ENCODE measurements at places on chromosomes 1 and 21. TPM values are rescaled to one million over a fixed set of nuclear protein-coding genes. Genes with fewer than 3 reads are reported as not detected.

Gene UBL4B
- not detected for total RNA-seq

Gene OR6K3
- total RNA-seq, result not detected

Gene CCDC185
- not detected for total RNA-seq

Gene TESK2
- total RNA-seq, result 2.9 TPM

Gene TPTE
- not detected for total RNA-seq

Gene PRRX1
- total RNA-seq, result not detected

Gene TNFAIP8L2
- total RNA-seq, result 28.7 TPM

Gene PRKAB2
- 9.5 TPM for total RNA-seq

Gene A3GALT2
- not detected for total RNA-seq

Gene GUCA2B
- total RNA-seq, result not detected

Gene HLX
- 8.2 TPM for total RNA-seq

Gene KCNE2
- not detected for total RNA-seq

Gene LDLRAP1
- total RNA-seq, result 6.3 TPM

Gene APP
- total RNA-seq, result 85.7 TPM

Gene NFASC
- 0.14 TPM for total RNA-seq

Gene C1orf185
- total RNA-seq, result not detected

Gene CYP4X1
- total RNA-seq, result not detected

Gene KRTAP7-1
- not detected for total RNA-seq

Gene LORICRIN
- total RNA-seq, result not detected

Gene CFHR4
- total RNA-seq, result not detected

Gene NBPF6
- total RNA-seq, result 0.23 TPM

Gene PPM1J
- total RNA-seq, result 0.59 TPM

Gene LCE2C
- not detected for total RNA-seq

Gene POU3F1
- 0.48 TPM for total RNA-seq

Gene SIKE1
- total RNA-seq, result 64.2 TPM

Gene MAEL
- not detected for total RNA-seq

Gene AADACL3
- total RNA-seq, result not detected

Gene TMEM200B
- total RNA-seq, result 0.44 TPM

Gene FCMR
- 16.7 TPM for total RNA-seq

Gene PODN
- total RNA-seq, result not detected

Gene KCNH1
- not detected for total RNA-seq

Gene INAVA
- not detected for total RNA-seq

Gene LCE2B
- total RNA-seq, result not detected

Gene TNFRSF1B
- 153 TPM for total RNA-seq

Gene KIAA1614
- total RNA-seq, result 0.09 TPM

Gene CLIC6
- 1.3 TPM for total RNA-seq

Gene C1orf74
- total RNA-seq, result 3.0 TPM

Gene LIN28A
- total RNA-seq, result not detected

All from activated T-helper 2 cell treated with anti-CD3 and anti-CD28 coated beads, Interferon-gamma antibody, Interleukin-2, Interleukin-4, amounts not matched to agents 10 μg/mL and 5 μg/mL and 100 μg/mL, durations not matched to agents 14 hours and 24 hours and 36 hours (primary cell).